Left renal pelvis (tissue), 4 donors: ENCODE measurements at places on chromosomes 7 and 10. TPM values are rescaled to one million over a fixed set of nuclear protein-coding genes. Genes with fewer than 3 reads are reported as not detected.

The PALS2 gene
- polyA plus RNA-seq = 6.8 TPM

The BLOC1S2 gene
- 43.8 TPM for polyA plus RNA-seq

DNA sequence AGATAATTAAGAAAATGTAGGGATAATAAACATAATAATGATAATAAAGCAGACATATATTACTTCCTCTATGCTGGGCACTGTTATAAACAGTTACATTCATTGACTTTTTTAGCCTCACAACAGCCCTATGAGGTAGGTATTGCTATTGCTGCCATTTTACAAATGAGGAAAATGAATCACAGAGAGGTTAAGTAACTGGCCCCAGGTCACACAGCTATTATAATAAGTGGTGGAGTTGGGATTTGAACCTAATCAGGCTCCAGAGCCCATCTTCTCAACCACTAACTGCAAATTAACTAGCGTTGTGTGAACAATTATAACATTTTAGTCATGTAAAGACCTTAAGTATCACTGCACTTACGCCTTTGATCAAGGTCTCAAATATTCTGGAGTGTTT, 62.5 kb upstream of the PIK3CG start:
- DNase-seq = no peak

DNA sequence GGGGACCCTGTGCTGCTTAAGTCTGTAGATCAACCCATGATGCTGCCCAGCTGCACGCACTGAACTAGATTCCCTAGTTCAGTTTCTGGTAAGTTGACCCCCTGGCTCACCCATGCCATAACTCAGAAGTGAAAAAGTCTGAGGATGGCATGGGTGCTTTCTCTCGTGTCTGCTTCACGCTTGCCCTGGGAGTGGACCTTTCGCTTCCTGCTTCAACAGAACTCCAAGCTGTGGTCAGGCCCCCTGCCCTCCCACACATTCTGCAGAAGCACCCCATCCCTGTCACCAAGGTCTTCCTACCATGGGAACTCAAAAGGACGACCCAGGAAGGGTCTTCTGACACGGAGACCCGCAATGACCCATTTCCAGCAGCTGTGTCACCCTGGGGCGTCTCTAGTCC, 39.9 kb downstream of the LRRC18 start:
- DNase-seq = no peak

GRCh38 chr7:141431140-141431479, 120.1 kb upstream of the AGK start:
- DNase-seq = no peak

GRCh38 chr10:123909866-123910265, 18.3 kb upstream of the CPXM2 start:
- no peak for DNase-seq

GRCh38 chr7:106068986-106069385, 43.1 kb downstream of the SYPL1 start:
- no peak for DNase-seq

DNA sequence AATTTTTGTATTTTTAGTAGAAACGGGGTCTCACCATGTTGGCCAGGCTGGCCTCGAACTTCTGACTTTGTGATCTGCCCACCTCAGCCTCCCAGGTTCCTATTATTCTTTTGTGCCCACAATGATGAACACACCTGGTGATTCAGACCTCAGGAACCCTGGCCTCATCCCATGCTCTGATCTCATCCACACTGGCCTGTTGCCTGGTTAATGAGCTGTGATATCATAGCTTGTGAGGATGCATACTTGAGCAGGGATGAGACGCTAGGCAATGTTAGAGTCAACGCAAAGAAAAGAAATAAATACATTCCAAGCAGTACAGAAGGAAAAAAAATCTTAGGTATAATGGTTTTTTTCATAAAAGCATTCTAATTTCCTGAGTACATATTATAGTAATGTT, 82.4 kb upstream of the RNF32 start:
- DNase-seq = no peak

The ELN gene
- polyA plus RNA-seq = 63.7 TPM

GRCh38 chr10:15419279-15419874, 48.3 kb upstream of the FAM171A1 start:
- DNase-seq = peak; percentile 55

- peak; percentile 56 for DNase-seq
Observed at GRCh38 chr7:21253740-21254687, 173.9 kb upstream of the SP4 start.

DNA sequence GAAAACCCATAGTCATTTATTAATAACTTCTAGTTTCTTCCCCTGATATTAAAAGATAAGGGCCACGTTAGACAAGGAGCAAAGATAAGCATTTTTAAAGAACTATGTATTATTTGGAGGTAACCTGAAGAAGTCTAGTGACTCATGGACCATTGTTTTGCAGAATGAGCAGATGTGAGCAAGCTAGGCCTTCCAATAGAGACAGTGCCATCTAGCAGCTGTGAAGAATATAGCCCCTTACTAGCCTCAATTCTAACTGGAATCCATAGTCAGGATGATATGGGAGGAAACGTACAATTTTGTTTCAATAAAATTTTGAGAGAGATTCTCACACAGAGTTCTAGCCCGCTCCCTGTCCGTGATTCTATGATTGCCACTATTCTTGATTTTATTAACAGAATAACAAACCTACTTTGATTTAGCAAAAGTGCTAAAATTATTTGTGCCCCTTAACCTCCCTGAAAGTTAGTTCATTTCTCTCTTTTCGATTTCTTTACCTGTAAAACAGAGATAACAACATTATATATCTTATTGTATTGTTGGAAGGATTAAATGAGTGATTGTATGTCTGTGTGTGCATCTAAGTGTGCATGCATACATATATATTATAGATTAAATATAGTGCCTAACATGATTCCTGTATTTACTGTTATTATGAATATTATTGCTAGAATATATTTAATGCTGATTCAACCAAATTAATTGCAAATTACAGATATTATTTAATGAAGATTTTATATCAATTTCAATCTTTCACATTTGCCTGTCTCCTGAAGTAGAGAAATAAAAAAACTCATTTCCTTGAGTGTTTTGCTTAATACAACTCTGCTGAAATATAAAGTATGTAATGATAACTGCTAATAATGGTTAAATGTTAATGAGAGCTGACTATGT, 22.7 kb downstream of the FAM237B start:
- DNase-seq = no peak

- no peak for DNase-seq
Observed at GRCh38 chr10:86162696-86163400, 203.7 kb downstream of the GRID1 start.

- DNase-seq = no peak
Observed at GRCh38 chr7:24245362-24245761, 38.6 kb upstream of the NPY start.

- no peak for DNase-seq
Observed at GRCh38 chr10:24251547-24251946, 42.6 kb downstream of the KIAA1217 start.

GRCh38 chr10:132740588-132740987, 45.4 kb downstream of the NKX6-2 start:
- DNase-seq = no peak

- DNase-seq = no peak
Observed at GRCh38 chr10:119455609-119456434, 86.7 kb downstream of the RGS10 start.

The ATP5F1C gene
- 378 TPM for polyA plus RNA-seq

- DNase-seq = no peak
Observed at GRCh38 chr10:107546986-107547385, 382.5 kb upstream of the SORCS1 start.

The GRB10 gene
- polyA plus RNA-seq = 37.6 TPM

GRCh38 chr7:38057829-38058228, 120.2 kb upstream of the STARD3NL start:
- DNase-seq = no peak

GRCh38 chr7:80347173-80347572, 164.7 kb downstream of the GNAT3 start:
- no peak for DNase-seq

- DNase-seq = no peak
Observed at GRCh38 chr7:77887567-77887966, 89.0 kb downstream of the PHTF2 start.

- DNase-seq = no peak
Observed at GRCh38 chr10:116599991-116600390, 9.2 kb downstream of the PNLIPRP1 start.

The SUV39H2 gene
- polyA plus RNA-seq = 26.3 TPM

DNA sequence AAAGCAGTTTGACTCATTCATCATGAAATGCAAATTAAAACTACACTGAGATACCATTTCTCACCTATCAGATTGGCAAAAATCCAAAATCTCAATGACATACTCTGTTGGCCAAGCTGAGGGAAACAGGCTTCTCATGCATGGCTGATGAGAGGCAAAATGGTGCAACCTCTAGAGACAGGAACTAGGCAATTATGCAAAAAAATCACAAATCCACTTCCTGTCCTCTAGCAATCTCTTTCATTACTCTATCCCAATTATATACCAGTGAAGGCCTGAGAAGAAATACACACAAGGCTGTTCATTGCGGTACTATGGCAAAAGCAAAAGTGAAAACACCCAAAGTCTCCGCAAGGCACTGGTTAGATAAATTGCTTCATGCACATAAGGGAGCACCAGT, 25.9 kb upstream of the PTPRN2 start:
- no peak for DNase-seq

The MOSPD3 gene
- polyA plus RNA-seq = 23.5 TPM

- DNase-seq = no peak
Observed at GRCh38 chr10:123250640-123251039, 96.4 kb downstream of the BUB3 start.

- DNase-seq = no peak
Observed at GRCh38 chr7:133650487-133651300, 397.8 kb downstream of the EXOC4 start.

The LLCFC1 gene
- polyA plus RNA-seq = 0.21 TPM

DNA sequence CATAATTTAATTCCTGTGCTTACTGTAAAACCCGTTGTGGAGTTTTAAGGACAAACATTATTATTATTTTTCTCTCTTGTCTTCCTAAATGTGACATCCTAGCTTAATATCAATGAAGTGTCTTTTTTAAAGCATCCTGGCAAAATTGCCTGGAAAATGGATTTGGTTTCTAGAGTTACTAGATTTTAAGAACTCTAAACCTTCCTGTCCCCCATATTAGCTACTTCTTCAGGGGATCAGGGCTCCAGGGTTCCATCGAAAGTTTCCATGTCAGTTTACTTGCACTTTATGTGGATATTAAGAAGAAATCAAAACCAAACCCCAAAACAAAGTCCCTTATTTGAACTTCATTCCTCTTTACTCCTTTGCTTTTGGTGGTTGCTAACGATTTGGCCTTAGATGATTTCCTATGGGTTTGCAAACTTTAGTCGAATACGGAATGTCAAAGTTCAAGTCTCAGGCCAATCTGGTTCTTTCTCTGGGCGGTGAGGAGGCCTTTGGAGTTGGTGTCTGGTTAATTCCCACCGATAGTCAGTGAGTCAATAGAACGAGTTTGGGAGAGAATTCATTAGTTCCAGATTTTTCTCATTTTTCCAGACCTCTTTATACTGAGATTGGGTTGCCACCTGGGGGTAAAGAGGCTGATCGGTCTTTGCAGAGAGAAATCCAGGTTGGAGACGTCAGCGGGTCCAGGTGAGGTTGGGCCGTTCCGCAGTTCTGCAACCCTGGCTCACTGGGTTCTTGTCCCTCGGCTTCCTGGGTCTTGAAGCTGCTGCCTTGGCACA, 1.1 kb downstream of the CUX1 start:
- DNase-seq = no peak

DNA sequence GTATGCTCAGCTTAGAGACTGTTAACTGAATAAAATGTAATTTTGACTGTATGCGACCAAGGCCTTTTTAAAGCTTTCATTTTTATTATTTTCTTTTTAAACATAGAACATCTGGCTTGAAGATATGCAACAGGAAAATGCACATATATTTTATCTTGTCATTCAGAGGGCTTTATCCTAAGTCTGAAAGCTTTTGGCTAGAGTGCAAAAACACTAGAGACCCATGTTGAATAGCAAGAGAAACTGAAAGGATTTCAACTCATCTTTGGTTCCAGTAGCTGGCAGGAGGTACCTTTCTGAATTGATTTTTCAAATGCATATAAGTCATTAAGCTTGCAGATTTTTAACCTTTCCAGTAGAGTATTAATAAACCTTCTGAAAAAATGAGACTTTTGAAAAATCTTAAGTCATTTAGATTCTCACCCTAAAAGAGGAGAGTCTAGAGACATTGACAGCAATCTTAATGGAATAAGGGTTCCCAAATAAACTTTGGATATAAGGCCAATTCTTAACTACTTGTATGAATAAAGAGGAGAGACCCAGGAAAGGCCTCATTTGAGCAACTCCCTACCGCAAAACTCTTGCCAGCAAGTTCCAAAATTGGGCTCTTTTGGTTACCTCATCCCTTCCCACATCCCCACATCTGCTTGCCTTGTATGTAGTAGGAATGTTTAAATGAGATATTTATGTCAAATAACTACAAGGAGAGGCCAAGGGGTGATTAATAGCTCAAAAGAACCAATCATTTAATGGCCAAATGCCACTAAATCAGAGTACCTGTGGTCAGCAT, 454.4 kb downstream of the HTR7 start:
- DNase-seq = no peak

DNA sequence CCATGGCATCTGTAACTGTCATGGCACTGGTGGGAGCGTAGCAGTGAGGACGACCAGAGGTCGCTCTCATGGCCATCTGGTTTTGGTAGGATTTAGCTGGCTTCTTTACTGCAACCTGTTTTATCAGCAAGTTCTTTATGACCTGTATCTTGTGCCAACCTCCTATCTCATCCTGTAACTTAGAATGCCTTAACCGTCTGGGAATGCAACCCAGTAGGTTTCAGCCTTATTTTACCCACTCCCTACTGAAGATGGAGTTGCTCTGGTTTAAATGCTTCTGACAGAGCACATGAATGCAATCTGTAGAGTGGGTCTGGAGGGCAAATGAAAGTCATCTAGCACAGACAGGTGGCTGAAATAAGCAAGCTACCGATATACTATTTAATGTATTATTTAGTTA, 55.3 kb upstream of the OPN4 start:
- no peak for DNase-seq

The EVX1 gene
- 0.07 TPM for polyA plus RNA-seq

- DNase-seq = no peak
Observed at GRCh38 chr7:1691096-1691495, 21.0 kb downstream of the ELFN1 start.
